ENCODE measurements at places on chromosomes 1 and 21.

- DNase-seq, result no peak
These were observed 263.4 kb downstream of the PLA2G4A start for GRCh38 chr1:187092104-187092503.

DNA sequence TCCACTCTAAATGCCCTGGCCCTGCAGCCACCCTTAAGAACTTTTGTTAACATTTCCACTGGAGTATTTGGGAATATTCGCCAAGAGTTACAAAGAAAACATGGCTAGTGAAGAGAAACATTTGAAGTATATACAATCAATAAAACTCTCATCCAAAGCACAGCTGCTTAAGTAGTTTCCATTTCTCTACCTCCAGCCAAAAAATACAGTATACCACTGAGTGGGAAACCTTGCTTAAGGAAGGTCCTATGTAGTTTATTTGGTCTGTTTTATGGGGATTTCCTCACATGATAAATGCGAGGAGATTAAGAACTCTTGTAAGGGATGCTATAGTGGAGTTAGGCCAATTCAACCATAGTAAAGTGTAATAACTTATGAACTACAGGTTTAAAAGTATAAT is 382.5 kb downstream of the NEGR1 start:
- DNase-seq, result peak; percentile 85

GRCh38 chr1:101262630-101263348 is 26.0 kb downstream of the S1PR1 start:
- no peak for DNase-seq

DNA sequence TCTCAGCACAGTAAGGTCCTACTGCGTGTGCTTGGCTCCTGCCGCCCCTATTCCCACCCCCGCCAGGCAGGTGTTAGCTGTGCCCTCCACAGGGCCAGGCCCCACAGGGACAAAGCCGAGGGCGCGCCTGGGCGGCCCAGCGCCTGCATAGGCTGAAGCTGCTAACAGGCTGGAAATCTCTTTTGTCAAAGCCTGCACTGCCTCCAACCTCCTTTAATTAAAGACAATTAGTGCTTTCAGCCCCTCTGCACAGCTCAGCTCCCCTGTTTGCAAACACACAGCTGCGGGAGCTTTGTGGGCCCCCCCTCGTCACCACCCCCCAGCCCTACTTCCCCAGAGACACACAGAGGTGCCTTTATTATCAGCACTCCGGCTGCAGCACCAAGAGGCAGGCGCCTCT is 95.9 kb downstream of the EPHB2 start:
- DNase-seq, result no peak

DNA sequence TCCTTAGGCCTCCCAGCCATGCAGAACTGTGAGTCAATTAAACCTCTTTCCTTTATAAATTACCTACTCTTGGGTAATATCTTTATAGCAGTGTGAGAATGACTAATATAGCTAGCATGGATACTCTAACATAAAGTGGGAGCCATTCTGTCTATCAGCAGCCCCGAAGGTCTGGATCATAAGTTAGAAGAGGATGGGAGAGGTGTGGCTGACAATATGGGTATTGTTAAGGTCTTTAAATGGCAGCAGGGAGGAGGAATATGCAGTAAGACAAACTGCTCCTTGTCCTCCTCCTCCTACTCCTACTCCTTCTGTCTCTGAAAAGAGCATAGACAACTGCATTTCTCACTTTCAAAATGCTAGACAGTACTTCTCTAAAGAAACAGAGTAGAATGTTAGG is 214.0 kb upstream of the C1orf87 start:
- DNase-seq, result no peak

- peak; percentile 36 for DNase-seq
These were observed 636 bp downstream of the VAMP4 start for GRCh38 chr1:171740987-171741871.

- no peak for DNase-seq
These were observed 16.3 kb downstream of the RNF11 start for GRCh38 chr1:51252366-51252765.

DNA sequence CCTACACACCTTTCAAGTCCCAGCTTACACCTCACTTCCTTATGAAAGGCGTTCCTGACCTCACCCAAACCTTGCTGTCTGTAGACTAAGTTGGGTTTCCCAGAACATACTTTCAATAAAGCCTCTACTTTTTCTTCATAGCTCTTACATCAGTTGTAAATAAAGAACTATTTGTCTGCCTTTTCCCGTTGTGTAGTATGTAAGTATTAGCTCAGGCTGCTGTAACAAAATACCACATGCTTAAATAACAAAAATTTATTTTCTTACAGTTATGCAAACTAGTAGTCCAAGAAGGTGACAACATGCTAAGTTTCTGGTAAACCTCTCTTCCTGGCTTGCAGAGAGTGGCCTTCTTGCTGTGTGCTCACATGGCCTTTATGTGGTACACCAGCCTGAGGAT is 86.7 kb downstream of the MAST2 start:
- DNase-seq, result no peak

- no peak for DNase-seq
These were observed 75.5 kb upstream of the PDC start for GRCh38 chr1:186536273-186536890.

DNA sequence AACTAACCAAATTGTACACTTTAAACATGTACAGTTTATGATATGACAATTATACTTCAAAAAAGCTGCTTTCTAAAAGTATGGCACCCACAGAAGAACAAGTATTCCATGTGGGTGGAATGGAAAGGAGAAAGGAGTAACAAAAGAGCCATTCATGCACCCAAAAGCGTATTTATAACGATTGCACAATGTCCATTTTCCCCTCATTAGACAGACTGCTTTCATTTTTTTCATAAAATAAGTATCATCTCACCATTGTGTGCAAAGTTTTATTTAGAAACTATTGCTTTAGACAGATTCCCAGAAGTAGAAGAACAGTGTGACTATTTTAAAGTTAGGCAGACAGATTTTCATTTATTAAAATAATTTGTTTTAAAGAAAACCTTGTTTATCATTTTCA is 59.6 kb downstream of the KIAA0319L start:
- no peak for DNase-seq

DNA sequence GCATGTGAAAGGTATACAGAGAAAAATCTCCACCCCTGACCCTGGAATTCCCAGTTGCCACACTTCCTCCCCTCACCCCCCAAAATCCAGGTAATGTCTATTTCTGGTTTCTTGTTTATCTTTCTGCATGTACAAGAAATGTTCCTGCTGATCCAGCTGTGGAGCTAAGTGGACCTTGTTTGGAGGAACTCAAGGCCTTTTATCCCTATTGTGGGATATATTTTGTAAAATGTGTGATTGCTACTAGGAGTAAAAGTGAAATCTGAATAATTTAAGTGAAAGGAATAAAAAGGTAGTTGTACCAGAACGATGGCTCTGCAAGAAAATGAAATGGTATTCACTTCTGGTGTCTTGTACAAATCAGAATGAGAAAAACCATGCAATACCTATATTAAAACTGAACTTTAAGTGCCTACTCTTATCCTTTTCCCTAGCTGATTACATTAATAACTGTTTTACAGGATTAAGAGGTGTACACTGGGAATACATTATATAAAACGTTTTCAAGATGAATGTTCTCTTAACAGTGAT is 3.0 kb downstream of the SPEN start:
- DNase-seq, result peak; percentile 80

DNA sequence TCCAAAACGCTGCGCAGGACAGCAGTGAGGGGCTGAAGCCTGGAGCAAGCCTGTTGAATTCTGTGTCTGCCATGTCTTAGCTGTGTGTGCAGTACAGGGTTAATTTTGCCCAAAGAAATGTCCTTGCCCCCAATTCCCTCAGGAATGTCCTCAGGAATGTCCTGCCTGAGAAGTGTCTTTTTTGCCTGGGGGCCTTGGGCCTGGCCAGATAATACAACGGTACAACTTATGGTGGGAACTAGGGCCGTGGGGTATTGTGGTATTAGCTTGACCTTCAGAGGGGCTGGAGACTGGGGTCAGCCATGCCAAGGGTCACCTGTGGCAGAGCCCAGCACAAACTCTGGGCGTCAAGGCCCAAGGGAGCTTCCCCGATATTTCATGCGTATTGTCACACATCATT is 107.7 kb downstream of the AJAP1 start:
- no peak for DNase-seq

DNA sequence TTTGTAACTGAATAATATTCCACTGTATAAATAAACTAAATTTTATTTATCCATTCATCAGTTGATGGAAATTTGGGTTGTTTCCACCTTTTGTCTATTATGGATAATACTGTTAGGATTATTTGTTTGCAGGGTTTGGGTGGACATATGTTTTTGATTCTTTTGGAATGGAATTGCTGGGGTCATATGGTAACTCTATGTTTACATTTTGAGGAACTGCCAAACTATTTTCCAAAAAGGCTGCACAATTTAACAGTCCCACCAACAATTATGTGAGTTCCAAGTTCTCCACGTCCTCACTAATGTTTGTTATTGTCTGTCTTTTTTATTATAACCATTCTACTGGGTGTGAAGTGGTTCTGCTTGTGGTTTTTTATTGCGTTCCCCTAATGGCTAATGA is 4.3 kb upstream of the SERBP1 start:
- DNase-seq, result no peak

GRCh38 chr1:44043176-44044070 is 12.2 kb upstream of the SLC6A9 start:
- DNase-seq, result no peak

DNA sequence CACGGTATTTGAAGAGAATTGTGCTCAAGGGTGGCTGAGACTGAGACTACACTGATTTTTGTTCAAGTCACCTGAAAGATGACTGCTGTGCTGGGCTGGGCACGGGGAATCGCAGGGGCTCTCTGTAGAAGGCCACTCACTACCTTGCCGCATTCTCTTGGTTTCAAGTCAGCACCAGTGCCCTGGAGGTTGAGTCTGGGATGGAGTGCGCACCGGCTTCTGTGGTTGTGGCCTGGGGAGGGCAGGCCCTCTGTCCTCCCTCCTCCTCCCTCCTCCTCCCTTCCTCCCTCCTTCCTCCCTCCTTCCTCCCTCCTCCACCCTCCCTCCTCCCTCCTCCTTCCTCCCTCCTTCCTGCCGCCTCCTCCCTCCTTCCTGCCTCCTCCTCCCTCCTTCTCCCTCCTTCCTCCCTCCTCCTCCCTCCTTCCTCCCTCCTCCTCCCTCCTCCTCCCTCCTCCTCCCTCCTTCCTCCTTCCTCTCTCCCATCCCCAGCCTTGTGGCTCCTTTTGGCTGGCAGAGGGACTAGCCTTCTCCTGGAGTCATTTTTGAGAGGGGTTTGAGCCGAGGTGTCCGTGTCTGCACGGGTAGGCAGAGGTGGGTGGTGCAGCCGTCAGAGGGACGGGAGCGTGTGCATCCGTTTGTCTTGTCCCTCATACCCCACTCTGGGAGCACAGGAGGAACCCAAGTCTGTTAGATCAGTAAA is 9.5 kb downstream of the RER1 start:
- no peak for DNase-seq

GRCh38 chr1:112881742-112882127 is 74.3 kb downstream of the SLC16A1 start:
- no peak for DNase-seq

DNA sequence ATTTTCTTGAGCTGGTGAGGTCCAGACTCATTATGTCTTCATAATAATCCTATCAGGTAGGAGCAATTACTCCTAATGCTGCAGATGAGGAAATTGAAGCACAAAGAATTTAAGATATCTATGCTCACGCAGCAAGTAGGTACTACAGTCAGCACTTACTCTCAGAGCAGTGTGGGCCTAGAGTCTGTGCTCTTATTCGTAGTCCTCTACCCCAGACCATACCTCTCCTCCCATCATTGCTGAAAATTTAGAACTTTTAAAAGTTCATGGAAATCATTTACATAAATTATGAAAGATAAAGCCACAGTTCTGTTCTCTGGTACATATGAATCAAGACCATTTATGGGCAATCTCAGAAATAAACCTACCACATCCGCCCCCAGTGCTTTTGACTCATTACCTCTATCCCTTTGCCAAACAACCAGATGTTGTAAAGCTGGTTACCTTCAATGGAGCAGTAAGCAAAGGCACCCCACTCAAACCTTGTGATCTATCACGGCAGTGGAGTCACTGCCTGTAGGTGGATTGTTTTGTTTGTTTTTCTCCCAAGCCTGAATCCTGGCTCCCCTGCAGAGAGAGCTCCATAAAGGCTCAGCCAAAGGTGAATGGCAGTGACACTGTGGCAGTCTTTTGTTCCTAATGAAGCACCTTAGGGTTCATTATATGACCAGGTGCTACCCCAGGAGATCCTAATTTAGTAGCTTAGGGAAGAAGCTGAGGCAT is 20.9 kb upstream of the MAN1A2 start:
- no peak for DNase-seq

DNA sequence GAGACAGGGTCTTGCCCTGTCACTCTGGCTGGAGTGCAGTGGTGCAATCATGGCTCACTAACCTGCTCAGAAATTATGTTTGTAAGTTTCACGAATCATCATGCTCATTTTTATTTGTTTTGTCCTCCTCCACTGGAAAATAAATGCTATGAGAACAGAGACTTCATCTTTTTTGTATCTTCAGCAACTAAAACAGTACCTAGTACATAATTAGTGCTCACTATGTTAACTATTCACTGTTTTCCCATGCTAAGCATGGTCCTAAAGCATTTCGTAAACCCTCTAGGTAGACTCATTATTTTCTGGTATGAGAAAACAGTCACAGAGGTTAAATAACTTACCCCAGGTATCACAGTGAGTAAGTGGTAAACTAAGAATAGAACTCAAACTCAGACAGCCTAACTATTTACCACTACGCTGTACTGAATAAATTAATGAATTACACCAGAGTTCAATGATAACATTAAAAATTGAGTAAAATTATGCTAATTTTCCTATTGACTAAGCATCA is 118.4 kb downstream of the RERE start:
- DNase-seq, result no peak

GRCh38 chr1:89578151-89578550 is 53.5 kb downstream of the LRRC8B start:
- no peak for DNase-seq

GRCh38 chr1:31531177-31531999 is 44.9 kb upstream of the TINAGL1 start:
- DNase-seq, result no peak

- peak; percentile 97 for DNase-seq
These were observed 374.0 kb downstream of the NEGR1 start for GRCh38 chr1:71908303-71908702.

GRCh38 chr1:151001602-151002001 is 5.1 kb downstream of the MINDY1 start:
- no peak for DNase-seq
